ENCODE measurements at places on chromosomes 16 and 17.

DNA sequence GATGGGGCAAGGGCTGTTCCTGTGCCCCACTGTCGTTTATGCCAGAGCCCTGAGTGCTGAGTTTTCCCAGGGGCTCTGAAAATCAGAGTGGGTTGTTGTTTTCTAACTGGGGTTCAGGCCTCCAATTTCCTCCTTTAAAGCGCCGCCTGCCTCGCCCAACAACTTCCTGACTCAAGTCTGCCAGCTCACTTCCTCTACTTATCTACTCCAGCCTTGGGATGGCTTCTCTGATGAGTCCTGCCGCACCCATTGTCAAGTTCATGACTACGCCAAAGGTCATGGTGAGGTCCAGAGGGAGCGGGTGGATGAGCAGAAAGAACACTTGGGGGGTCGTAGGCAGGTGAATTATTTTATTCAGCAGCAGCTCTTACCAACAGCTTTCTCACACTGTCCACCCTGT, 104.7 kb downstream of the UTP18 start:
- no peak for DNase-seq

DNA sequence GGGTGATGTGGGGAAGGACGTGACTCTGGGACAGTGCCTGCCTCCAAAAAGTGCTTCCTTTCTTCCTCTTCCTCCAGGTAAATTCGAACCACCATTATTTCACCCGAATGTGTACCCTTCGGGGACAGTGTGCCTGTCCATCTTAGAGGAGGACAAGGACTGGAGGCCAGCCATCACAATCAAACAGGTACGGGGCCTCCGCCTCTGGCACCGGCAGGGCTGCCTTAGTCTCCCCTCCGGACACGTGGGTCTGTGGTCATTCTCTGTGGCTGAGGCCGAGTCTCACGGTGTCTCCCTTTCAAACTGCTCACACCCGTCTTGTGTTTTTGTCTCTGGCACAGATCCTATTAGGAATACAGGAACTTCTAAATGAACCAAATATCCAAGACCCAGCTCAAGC, 10.7 kb downstream of the UBE2I start:
- no peak for DNase-seq

DNA sequence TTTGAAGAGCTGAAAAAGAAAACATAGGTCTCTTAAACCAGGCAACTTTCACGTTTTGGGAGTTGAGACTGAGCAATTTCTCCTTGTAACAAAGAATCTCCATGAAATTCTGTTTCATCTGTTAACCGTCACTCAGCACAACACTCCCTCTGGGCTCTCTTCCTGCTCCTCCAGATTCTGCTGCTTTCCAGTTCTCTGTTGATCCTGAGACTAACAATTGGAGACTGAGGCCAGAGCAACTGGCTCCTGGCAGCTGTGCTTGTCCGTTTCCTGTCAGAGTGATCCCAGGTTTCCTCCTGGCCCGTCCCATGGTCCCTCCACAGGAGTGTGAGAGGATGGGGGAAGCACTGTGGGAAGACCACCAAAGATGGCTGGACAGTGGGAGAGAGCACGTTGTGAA, 32.5 kb downstream of the IST1 start:
- no peak for DNase-seq

DNA sequence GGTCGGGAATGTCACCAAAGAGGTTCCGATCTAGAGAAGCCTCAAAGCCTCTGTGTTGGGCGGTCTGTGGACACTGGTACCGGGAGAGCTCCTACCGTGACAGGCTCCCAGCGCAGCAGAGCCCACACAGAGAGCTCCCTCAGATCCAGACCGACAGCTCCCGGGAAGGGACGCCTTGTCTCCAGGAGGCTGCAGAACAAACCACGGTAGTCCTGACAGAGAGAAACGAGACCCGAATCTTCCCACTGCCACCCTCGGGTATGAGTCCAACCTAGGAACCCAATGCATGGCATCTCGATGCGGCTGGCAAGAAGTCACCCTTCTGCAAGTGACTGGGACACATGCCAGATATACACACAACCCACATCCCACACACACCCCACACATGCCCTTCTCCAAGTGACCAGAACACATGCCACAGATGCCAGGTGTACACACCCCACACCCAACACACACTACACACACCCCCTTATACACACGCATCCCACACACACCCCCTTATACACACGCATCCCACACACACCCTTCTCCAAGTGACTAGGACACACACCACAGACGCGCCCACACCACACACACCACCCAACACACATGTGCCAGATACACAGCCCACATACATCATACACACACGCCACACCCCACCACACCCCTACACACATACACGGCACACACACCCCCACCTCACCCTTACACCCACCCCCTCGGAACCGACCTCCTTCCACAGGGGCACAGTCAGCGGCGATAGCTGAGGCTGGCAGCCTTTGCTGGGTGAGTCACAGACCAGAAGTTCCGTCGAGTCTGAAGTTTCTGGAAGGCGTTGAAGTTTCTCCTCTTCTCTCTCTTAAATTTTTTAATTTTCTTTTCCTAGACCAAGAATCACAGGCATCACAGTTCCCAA, 15.9 kb upstream of the CYTH1 start:
- no peak for DNase-seq

DNA sequence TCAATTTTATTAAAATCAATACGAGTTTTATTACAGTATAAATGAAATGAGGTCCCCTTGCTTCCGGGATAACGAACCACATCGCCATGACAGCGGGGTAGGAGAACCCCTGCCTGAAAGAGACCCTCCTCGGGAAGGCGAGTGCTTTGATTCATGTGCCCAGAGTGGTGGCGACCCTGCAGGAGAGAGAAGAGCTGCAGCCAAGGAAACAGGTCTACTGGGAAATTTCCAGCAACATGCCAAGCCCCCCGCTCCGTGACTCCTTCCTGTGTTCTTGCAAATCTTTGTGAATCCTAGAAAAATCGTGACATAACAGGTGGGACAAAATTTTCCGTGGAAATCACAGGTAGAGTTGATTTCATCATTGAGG, 162.5 kb downstream of the WSCD1 start:
- no peak for DNase-seq

DNA sequence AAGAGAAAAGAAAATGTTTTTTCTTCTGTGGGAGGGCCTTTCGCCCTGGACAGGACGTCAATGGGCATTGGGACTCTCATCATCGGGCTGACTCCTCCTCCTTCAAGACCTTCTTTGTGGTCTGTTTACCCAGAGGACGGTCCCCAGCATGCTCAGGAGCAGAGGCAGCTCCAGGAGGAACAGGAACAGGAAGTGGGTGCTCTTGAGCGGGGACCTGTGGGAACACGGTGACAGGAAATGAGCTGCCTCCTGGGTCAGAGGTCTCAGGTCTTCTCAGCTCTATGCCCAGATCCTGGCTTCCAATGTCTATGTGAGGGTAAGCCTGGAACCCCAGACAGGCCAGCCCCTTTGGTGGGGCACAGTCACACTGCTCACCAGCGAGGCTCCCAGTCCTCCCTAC, 12.2 kb downstream of the CD300LD start:
- DNase-seq = no peak

GRCh38 chr16:14109077-14109775, 38.1 kb downstream of the MRTFB start:
- DNase-seq = no peak

DNA sequence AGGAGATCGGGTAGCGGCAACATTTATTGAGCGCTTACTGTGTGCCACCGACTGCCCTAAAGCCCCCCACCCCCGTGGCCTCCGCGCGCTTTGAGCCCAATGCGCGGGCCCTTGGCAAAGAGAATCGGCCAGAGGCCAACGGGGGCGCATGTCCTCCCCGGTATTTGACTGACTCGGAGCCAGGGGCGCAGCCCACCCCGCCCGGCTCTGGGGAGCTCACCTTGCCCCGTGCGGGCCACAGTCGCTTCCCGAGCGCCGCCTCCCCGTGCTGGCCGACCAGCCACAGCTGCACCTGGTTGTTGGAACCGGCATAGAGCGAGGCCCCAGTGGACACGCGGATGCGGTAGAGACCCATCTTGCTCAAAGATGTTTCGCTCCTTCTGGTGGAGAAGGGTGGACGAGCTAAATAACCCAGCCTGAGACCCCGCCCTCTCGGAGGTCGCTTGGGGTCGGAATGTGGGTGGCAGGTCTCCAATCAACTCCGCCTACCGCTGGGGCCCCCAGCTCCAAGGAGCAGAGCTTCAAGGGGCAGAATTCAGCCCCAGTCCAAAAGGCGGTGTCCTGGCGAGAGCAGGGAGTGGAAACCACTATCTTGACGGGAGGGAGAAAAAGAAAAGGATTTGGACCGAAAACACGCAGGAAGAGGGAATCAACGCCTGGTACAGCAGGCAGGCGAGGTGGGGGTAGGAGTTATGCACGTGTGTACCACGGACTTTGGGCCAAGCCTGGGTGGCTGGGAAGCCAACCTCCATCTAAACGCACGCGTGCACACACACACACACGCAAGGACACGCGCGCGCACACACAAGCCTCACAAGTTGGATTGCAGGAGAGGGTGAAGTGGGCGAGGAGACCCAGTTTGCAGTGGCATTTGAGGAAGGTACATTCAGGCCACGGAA, at the start of gene ALOX15:
Gene ALOX15 (minus strand): TSS at position 382 of the 899 bp plus-strand sequence. CDS start 27 bp downstream, at position 355.
- DNase-seq = no peak

- DNase-seq = no peak
Measured at GRCh38 chr17:57852092-57852954, 2.5 kb upstream of the MRPS23 start.

DNA sequence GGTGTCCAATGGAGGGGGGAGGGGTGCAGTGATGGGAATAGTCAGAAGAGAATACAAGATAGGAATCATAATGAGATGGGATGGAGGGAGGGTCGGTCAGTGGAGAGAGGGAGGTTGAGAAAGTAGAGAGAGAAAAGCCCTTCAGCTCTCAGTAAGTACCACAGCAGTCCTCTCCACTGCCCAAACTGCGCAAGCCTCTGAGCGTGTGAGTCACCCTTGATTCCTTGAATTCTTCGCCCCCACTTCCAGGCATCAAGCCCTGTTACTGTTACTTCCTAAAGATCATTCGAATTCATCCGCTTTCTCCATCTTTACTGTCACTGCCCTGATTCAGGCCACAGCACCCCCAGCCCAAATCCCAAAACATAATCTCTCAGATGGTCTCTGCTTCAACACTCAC, 2.5 kb downstream of the GUCY2D start:
- peak; percentile 31 for DNase-seq
